ENCODE measurements at places on chromosomes 4 and X.

- no peak for DNase-seq
Observed at GRCh38 chr4:187380181-187380581, 615.4 kb upstream of the ZFP42 start.

DNA sequence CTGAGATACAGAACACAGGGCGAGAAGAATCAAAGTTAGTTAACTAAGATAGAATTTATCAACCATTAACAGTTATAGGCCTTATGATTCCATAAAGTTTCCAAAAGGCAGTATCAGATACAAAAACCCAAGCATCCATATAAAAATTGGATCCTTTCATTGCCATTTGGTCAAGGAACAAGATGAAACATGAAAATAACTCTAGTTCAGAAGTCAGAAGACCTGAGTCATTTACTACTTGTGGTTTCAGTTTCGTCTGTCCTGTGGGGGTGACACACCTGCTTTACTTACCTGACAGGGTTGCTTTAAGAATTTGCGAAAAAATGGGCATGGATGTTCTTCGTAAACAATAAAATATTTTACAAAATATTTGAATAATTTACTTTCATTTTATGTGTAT lies 130.8 kb downstream of the ANAPC10 start:
- DNase-seq = no peak

- DNase-seq = no peak
Observed at GRCh38 chr4:1927675-1928074, 56.5 kb downstream of the NSD2 start.

DNA sequence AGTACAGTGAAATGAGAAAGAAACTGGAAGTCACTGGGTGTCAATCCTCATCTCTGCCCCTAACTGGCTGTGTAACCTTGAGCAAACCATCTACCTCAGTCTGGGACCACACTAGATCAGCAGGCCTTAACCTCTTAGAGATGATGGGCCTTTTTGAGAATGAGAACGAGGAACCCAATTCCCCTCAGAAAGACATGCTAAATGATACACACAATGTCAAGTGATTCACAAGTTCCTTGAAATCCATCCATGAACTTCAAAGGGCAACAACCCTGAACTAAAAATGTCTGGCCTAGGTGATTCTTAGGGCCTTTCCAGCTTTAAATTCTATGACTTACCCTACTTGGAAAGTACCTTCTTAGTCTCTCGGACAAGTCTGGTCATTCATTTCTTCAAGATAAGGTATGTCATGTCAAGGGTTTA lies 47.4 kb downstream of the ACSL4 start:
- no peak for DNase-seq

GRCh38 chr4:27027428-27027827 lies 166.8 kb downstream of the STIM2 start:
- DNase-seq = no peak

DNA sequence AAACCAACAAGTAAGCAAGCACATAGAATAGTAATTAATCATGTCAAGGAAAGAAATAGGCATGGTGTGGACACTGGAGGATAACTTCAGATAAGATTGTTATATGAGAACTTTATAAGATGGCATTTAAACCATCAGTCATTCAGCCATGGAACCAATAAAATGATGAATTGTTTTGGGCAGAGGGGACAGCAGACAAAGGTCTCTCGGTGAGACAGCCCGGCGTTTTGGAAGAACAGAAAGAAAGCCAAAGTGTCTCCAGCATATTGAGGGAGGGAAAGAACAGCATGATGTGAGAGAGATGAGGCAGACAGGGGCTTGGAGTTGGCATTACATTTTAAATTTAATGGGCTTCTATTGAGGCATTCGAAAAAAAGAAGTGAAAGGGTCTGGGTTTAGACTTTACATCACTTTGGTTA lies 883 bp upstream of the PPM1K start:
- no peak for DNase-seq

GRCh38 chr4:87188048-87188447 lies 32.4 kb downstream of the KLHL8 start:
- no peak for DNase-seq

GRCh38 chr4:87100168-87100567 lies 120.2 kb downstream of the KLHL8 start:
- no peak for DNase-seq

DNA sequence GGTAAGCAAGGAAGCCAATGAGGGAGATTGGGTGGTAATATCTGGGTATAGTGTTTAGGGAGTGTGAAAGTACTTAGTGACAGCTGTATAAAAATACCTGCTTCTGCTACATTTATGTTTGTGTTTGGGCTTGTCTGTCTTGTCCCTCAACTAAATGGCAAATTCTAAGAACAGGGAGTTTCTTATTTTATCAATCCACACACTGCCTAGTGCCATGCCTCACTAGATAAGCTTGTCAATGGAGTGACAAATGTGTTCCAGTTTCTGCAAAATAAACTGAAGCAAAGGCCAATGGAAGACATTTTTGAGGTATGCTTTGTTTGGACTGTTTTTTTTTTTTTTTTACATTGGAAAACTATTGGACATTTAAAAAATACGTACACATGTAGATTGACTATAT lies 418.0 kb downstream of the SH2D1A start:
- no peak for DNase-seq

- DNase-seq = peak; percentile 94
Observed at GRCh38 chr4:8182858-8183725, 16.0 kb upstream of the SH3TC1 start.

- no peak for DNase-seq
Observed at GRCh38 chr4:40688446-40689095, 58.9 kb upstream of the RBM47 start.

GRCh38 chrX:140180585-140180984 lies 215.3 kb upstream of the CXorf66 start:
- no peak for DNase-seq

- no peak for DNase-seq
Observed at GRCh38 chr4:10285028-10285427, 168.4 kb upstream of the WDR1 start.

GRCh38 chr4:168070903-168071302 lies 21.4 kb upstream of the ANXA10 start:
- no peak for DNase-seq
